LHCN-M2 (cell line): ENCODE measurements at places on chromosomes 16 and 17.

DNA sequence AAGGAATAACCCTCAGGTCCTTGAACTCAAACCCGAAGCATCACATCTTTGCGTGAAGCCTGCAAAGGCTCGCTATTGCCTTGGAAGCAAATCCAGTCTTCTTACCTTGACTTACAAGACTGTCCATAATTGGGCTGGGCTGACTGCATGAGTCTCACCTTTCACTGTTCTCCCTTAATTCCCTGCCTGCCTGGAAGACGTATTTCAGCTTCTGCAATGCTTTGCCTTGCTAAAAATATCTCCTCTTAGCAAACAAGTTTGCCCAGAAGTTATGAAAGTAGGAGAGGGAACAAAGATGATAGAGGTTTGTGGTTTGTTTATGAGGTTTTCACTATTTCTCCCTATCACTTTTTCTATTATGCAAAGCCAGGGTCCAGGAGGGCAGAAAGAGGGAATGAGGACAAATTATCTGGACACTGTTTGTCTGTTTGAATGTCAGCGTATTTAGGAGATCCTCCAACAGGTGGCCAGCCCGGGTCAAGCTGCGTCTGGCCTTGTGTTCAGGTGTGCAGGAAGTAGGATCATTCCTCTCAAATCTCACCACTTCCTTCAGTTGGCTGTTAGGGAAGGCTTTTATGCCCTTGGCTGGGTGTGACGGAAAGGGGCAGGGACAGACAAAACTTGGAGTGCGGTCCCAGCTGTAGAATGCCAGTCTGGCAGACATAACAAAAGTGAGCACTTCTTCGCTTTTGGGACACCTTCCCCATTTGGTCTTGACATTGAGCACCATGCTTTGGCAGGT is 488.9 kb downstream of the CDH13 start:
- DNase-seq: no peak

GRCh38 chr17:37212179-37212578 is 163.6 kb upstream of the C17orf78 start:
- DNase-seq: no peak

- DNase-seq: no peak
Observed at GRCh38 chr16:12868788-12869187, 32.6 kb upstream of the SHISA9 start.

- DNase-seq: peak; percentile 17
Observed at GRCh38 chr16:82732461-82732860, 105.7 kb downstream of the CDH13 start.

GRCh38 chr16:62201911-62202310 is 165.7 kb upstream of the CDH8 start:
- no peak for DNase-seq
